ENCODE measurements at places on chromosomes 13 and 19.

DNA sequence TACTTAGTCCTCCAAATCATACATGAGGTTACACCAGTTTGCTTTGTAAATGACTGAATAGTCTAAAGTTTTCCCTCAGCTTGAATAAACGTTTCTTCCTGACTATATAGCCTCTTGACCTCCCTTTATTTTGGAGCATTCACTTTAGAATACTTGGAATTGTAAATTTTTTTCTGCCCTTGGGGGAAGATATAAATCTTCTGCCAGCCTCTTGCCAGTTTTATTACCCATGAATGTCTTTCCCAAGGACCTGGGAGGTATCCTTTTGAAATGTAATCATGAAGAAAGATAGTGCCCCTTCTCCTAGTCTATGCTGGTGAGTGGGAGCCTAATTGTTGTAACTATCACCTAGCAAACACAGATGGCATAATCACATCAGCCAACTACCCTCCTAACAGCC is 2033.9 kb upstream of the PCDH20 start:
- DNase-seq, result no peak

- DNase-seq, result no peak
These were observed 14.1 kb downstream of the SHANK1 start for GRCh38 chr19:50705422-50706019.

- DNase-seq, result no peak
These were observed 33.4 kb upstream of the FRY start for GRCh38 chr13:31998131-31998530.

DNA sequence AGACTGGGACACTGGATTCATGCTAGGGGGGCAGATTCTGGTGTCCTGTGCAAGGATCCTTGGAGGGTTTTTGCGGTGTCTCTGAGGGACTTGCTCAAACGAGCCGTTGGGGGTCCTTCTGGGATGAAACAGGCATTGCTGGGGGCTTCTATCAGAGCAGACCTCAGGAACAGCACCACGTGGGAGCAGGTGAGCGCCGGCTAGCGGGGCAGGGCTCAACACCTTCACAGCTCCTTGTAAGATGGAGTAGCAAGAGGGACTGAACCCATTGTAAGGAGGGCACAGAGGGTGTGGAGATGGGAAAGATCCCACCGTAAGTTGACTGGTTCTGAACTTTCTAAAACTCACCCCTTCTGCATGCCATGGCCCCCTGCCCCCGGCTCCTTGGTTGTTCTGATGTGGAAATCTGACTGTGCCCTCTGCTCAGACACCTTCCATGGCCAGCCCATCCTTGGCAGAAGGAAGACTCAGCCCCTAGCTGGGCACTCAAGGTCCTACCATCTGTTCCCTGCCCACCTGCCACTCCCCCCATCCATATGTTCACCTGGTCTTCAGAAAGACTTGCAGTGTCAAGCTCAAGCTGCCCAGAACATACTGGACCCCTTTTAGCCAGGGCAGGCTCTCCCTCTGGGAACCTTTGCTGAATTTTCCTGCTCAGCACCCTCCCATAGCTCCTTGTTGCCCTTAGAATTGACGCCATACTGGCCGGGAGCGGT is 1.2 kb downstream of the SLC27A1 start:
- no peak for DNase-seq

GRCh38 chr13:31503626-31504025 is 235.7 kb upstream of the RXFP2 start:
- no peak for DNase-seq

DNA sequence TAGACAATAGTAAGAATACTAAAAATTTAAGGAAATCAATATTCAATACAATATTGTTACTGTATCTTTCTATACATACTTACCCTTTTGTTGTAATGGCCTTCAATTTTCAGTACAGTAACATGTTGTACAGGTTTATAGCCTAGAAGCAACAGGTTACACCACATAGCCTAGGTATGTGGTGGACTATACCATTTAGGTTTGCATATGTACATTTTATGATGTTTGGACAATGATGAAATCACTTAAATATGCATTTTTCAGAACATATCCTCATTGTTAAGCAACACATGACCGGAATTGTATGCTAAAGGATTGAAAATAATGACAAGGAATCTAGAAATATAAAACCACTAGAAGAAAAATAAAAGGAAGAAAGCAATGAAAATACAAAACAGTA is 611.4 kb downstream of the DACH1 start:
- no peak for DNase-seq

- DNase-seq, result no peak
These were observed 20.4 kb downstream of the CEACAM3 start for GRCh38 chr19:41816761-41817160.

DNA sequence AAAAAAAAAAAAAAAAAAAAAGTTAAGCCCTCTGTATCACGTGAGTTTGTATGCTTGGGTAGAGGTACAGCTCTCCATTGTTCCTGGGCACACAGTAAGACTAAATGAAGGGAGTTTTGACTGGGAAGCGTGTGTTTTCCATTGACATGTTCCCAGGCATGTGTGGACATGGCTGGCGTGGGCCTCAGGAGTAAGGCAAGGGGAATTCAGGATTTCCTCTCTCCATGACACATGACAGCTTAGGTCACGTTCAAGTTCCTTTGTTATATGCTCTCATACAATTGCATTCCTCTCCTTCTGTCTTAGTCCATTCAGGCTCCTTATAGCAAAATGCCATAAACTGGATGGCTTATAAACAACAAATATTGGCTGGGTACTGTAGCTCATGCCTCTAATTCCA is 17.1 kb upstream of the MAP3K10 start:
- DNase-seq, result no peak
